Activated gamma-delta T cell treated with anti-CD3 and anti-CD28 coated beads, Interleukin-2, amount 50 U/mL, for 16 hours (primary cell): ENCODE measurements at places on chromosomes 2 and 18.
A peak's percentile ranks its signal among the peaks of the same experiment; 100 is the strongest.

DNA sequence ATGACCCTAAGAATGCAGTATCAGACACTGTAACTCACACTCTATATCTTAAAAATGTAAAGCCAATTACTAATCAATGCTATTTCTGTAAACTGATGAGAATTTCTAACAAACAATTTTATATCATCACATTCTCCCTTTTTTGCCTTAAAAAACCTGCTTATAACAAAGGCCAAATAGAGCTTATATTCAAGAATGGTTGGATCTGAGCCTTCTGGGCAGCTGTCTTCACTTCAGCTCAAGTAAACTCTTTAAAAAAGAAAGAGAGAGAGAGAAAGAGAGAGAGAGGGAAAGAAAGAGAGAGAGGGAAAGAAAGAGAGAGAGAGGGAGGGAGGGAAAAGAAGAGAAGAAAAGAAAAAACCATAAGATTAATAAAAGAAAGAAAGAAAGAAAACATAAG is 231.8 kb downstream of the KCNE4 start:
- no peak for DNase-seq

DNA sequence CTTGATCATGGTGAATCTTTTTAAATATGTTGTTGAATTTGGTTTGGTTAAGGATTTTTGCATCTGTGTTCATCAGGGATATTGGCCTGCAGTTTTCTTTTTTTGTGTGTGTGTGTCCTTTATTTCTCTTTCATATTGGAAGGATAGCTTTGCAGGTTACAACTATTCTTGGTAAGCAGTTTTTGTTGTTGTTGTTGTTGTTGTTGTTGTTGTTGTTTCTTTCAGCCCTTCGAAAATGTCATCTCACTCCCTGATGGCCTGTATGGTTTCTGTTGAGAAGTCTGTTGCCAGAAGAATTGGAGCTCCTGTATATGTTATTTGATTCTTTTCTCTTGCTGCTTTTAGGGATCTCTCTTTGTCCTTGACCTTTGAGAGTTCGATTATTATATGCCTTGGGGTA is 74.8 kb downstream of the SEMA4F start:
- DNase-seq = no peak

- no peak for DNase-seq
Measured at GRCh38 chr2:61898810-61899209, 6.7 kb upstream of the COMMD1 start.

DNA sequence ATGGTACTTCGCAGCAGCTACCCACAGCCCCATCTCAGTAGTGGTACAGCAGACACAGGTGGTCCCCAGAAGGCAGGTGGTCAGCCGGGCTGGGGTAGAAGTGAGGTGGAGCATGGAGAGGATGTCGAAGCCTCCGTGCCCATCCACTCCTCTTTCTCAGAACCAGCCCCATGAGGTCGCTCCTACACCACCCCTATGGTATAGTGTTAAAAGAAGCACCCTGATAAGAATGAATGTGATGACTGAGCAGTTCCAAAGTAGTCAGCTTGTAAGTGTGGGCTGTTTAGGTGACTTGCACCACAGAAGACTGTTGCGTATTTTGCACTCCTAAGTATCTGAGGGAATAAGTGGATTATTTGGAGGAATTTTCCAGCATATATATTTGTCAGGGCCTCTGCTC is 111.3 kb downstream of the WDSUB1 start:
- no peak for DNase-seq

- no peak for DNase-seq
Measured at GRCh38 chr2:23756593-23757292, 170.2 kb downstream of the ATAD2B start.

GRCh38 chr2:149686136-149687051 is 98.8 kb upstream of the MMADHC start:
- DNase-seq = no peak

DNA sequence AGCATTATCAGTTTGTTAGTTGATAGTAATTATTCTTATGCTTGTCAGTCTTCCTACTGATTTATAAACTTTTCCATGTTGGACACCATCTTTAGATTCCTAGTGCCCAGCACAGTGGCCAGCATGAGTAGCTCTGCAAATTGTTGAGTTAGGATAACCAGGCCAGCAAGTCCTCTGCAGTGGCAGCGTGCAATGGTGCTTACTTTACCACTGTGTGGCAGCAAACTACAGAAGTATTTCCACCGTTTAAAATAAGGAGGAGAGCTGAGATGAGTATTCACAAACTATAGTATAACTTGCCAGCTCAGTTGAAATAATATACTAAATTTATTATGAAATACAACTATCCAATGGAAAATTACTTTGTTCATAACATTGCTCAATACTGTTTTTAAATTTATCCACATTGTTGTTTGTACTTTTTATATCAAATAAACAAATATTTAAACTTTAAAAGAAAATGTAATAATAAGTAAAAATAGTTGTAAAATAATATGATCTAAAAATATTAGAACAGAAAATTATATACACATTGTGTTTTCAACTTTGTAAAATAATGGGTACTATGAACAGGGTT is 9.3 kb upstream of the THADA start:
- no peak for DNase-seq

- DNase-seq = no peak
Measured at GRCh38 chr2:31828891-31829290, 181.9 kb downstream of the MEMO1 start.

DNA sequence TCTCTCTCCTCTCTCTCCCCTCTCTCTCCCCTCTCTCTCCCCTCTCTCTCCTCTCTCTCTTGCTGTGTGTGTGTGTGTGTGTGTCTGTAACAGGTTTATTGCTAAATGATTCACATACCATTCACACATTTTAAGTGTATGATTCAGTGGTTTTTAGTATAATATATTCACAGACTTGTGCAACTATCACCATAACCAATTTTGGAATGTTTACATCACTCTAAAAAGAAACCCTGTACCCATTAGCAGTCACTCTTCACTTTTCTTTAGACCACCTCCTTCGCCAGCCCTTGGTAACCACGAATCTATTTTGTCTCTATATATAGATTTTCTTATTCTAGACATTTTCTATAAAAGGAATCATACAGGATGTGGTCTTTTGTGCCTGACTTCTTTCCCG is 11.4 kb downstream of the THNSL2 start:
- DNase-seq = no peak

DNA sequence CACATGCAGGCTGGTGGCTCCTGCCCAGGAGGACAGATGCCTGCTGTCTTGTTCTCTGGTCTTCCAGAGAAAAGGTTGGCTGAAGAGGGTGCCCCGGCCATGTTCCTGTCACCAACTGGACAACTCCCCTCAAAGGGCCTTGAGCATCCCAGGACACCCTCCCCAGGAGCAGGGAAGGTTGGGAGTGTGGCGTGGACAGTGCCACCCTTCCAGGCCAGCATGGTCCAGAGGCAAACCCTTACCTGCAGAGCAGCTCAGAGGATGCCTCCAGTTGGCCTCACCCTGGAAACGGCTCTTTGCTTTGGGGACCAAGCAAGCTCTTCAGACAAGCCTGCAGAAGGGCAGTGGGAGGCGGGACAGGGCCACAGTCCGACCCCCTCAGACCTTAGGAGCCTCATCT is 4.9 kb upstream of the GPC1 start:
- no peak for DNase-seq

GRCh38 chr2:74843433-74843832 is 9.5 kb downstream of the HK2 start:
- DNase-seq = no peak

DNA sequence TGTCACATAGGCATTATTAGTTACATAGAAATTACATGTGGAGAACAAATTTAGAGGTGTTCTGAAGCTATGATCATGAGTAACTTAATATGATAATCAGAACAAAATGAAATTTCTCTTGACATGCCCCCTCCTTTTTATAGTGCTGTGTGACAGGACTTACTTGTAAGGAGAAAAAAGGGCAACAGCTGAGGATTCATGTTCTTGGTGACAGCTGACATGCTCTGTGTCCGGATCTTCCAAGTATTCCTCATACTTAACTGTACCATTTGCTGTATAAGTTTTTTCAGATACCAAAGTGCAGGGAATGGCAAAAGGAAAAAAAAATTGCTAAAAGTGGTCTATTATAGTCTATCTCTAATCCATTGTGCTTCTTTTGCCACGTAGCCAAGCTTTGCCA is 3.5 kb upstream of the MYL1 start:
- no peak for DNase-seq

DNA sequence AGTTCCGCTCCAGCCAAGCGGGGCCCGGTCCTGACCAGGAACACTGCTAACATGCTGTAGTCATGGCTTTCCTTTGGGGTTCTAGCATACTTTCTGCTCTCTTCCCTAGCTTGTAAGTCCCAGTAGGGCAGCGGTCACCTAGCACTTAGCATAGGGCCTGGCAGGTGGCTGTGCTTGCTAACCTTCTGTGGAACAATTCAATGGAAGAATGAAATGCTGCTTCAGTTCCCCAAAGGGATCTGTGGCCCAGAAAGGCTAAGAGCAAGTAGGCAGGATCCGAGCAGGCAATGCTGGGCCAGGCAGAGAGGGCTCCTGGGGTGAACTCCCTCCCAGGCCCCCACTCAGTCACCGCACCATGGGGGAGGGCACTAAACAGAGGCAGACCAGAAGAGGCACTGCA is 266.8 kb downstream of the CELF4 start:
- DNase-seq = no peak

DNA sequence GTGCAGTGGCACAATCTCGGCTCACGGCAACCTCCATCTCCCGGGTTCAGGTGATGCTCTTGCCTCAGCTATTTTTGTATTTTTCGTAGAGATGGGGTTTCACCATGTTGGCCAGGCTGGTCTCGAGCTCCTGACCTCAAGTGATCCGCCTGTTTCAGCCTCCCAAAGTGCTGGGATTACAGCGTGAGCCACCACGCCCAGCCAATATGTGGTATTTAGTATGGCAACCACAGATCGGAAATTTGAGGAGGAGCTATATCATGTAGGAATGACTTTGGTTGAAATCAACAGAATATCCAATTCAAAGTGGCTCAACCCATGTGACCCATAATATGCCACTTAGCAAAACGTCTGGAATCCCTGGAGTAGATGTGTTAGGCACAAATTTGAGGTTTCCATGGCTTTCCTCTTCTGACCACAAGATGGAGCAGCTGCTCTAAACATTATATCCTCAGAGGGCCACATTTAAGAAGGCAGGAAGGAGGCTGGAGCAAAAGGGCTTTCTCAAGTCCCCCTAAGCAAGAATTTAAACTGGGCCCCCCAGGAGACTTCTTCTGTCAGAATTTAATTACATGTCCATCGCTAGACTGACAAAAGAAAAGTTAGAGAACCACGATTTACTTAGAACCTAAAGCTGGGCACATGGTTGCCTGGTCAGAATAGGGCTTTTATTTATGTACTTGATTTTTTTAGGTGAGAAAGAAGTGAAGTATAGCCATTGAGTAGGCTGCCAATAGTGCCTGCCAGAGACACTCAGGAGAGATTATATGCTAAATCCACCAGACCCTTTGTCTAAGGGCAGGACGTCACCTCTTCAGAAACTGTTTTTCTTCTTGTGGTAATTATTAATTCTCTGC is 49.6 kb upstream of the ITSN2 start:
- peak; percentile 12 for DNase-seq

DNA sequence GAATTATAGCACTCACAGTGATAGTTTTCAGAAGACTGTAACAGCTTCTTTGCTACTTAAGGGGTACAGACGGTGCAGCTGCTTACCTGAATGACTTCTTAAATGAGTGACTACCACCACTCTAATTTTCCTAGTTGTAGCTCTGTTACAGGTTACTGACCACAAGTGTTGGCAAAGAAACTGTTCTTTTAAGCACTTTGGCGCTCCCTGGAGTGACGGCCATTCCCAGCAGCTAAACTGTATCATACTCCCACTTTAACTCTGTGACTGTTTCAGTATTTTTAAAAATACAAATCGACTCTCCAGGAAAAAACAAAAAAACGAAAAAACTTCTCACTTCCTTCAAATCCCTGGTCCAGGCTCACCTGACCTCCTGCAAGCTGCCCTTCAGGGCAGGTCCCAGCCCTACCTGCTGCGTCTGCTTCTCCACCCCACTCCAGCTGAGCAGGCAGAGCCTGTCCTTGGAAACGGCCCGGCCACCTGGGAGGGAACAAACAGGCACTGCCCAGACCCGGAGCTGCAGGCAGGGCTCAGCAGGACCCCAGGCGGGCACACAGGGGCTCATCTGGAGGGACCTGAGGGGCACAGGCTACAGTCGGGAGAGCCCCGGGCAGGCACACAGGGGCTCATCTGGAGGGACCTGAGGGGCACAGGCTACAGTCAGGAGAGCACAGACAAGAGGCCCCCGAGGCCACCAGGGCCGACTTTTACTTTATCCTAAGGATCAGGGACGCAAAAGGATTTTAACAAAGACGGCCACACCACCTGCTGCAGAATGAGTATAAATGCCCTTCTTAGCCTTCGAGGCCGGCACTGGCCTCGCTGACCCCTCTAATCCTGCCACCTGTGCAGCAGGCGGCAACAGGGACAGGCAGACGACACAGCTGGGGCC is 24.5 kb downstream of the SLC66A2 start:
- DNase-seq = no peak

DNA sequence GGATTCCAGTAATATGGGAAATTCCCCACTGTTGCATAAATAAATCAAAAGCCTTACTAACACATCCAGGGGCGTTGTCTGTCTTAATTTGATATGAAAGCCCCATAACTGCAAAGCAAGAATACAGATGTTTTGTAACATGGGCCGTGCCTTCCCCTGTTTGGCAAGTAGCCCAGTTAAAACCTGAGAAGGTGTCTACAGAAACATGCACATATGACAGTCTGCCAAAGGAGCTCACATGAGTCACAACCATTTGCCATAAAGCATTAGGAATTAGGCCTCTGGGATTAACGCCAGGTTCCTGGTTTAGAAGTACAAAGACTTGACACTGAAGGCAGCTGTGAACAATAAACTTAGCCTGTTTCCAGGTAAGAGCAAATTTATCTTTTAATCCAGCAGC is 43.1 kb upstream of the LONRF2 start:
- no peak for DNase-seq

GRCh38 chr2:126656431-126657147 is 631 bp downstream of the GYPC start:
- DNase-seq = no peak

- DNase-seq = no peak
Measured at GRCh38 chr2:80233333-80233732, 71.2 kb downstream of the LRRTM1 start.

GRCh38 chr2:51268191-51268590 is 236.3 kb upstream of the NRXN1 start:
- DNase-seq = no peak

- no peak for DNase-seq
Measured at GRCh38 chr2:237884681-237885080, 25.3 kb downstream of the RAMP1 start.
